ENCODE measurements at places on chromosomes 1 and 21.

GRCh38 chr1:151060007-151060656 lies at the start of gene MLLT11:
Gene MLLT11 (plus strand): TSS chr1:151060397. CDS start chr1:151067225, 6,828 bp downstream.
- DNase-seq, result peak; percentile 96

DNA sequence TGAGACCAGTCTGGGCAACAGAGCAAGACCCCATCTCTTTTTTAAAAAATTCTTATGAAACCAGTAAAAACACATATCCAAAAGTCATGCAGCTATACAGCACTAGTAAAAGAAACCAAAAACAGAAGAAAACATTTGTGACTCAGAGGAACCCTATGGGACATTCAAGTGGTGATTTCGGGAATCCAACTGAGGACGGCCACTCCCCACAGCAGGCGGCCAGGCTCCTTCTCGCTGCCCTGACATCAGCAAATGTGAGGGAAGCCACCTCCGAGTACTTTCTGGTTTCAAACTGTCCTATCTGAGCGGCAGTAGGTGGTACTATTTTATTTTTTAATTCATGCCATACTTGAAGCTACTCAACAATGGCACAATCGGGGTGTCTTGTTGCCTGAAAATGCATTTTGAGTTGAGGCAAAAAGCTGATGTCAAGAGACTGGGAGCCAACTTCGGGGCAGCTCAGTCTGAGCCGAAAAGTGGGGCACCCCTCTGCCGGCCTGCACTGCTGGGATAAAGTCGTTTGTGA lies 3.3 kb downstream of the SUMO3 start:
- DNase-seq, result no peak

GRCh38 chr21:41411449-41412089 lies 14.5 kb upstream of the MX1 start:
- no peak for DNase-seq

DNA sequence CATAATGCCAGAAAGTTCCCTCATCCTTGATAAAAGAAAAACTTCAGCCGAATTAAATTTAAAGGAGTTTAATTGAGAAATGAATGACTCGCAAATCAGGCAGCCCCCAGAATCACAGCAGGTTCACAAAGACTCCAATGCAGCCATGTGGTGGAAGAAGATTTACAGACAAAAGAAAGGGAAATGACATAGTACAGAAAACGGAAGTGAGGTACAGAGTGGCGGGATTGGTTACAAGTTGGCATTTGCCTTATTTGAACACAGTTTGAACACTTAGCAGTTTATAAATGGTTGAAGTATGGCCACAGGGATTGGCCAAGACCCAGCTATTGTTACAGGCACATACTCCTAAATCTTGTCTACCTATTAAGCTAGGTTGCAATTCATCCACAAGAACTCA lies 46.6 kb downstream of the HIVEP3 start:
- DNase-seq, result no peak

- DNase-seq, result no peak
Measured at GRCh38 chr1:9729523-9729922, 78.0 kb downstream of the PIK3CD start.

DNA sequence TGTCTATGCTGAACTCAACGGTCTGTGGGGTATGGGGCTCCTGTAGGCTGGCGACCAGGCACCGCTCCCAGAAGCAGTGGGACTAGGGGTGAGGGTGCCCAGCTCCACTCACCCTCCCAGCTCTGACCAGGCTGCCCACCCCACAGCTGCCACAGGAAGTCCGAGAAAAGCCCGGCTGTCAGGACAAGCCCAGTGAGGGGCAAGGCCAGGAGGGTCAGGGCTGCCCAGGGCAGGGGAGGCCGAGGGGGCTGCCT lies 3.5 kb upstream of the TMEM52 start:
- no peak for DNase-seq

DNA sequence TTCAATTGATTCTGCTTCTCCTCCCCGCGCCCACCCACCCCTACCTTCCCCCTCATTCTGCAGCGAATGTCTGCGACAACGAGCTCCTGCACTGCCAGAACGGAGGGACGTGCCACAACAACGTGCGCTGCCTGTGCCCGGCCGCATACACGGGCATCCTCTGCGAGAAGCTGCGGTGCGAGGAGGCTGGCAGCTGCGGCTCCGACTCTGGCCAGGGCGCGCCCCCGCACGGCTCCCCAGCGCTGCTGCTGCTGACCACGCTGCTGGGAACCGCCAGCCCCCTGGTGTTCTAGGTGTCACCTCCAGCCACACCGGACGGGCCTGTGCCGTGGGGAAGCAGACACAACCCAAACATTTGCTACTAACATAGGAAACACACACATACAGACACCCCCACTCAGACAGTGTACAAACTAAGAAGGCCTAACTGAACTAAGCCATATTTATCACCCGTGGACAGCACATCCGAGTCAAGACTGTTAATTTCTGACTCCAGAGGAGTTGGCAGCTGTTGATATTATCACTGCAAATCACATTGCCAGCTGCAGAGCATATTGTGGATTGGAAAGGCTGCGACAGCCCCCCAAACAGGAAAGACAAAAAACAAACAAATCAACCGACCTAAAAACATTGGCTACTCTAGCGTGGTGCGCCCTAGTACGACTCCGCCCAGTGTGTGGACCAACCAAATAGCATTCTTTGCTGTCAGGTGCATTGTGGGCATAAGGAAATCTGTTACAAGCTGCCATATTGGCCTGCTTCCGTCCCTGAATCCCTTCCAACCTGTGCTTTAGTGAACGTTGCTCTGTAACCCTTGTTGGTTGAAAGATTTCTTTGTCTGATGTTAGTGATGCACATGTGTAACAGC lies 339.9 kb downstream of the NTNG1 start:
- DNase-seq, result peak; percentile 64

DNA sequence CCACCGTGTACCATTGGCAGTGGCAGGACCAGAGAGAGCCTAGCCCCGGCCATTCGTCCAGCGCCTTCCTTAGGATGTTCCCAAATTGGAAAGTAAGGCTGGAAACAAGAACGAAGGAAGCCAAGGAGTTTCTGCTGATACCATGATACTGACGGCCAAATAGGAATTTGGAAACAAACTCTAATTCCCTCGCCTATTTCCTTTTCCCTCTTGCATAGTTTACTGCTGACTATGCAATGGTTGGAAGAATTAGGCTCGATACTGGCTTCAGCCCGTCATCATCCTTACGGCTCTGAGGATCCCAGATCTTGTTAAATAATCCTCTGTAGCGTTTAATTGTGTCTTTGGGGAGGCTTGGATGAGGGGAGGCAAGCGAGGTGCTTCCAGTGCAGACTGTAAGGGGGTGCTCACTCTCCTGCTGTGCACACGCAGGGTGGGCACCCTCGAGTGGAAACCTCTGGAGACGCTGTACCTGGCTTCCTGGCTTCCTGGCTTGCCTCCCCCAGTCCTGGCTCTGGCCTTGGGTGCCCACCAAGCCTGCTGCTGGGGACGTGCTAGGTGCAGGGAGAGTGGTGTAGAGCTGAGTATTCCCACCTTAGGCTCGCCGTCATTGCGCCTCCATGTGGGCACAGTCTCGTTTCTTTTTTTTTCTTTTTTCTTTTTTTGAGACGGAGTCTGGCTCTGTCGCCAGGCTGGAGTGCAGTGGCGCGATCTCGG lies 27.4 kb upstream of the CAMTA1 start:
- no peak for DNase-seq

DNA sequence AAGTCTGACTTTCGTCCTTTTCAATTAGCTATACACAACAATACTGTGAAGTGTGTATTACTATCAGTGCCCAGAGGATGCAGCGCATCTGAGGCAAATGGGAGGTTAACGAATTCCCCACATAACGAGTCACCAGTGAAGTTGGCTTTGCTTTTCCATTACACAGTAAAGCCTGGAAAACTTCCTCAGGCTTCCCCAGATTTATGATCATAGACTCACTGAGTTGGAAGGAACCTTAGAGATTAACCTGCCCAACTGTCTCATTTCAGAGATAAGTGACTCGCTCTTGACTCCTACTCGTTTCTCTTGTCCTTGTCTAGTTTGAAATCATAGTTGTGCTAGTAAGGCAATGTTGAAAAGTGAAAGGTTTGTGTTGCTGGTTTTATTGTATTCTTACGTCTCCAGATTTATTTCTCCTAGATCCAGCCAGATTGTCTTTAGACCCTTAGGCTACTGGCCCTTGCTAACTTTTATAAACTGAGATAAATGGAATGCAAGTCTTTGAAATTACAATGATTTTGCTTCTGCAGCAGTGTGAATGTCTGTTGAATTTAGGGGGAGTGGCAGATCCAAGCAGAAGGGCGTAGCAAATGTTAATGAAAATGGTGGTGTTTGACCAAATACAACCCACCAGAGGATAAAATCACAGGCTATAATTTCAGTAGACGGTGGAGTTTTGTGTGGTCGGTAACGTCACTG lies 17.3 kb downstream of the S1PR1 start:
- DNase-seq, result no peak

- DNase-seq, result no peak
Measured at GRCh38 chr1:208127792-208128529, 116.2 kb downstream of the PLXNA2 start.

DNA sequence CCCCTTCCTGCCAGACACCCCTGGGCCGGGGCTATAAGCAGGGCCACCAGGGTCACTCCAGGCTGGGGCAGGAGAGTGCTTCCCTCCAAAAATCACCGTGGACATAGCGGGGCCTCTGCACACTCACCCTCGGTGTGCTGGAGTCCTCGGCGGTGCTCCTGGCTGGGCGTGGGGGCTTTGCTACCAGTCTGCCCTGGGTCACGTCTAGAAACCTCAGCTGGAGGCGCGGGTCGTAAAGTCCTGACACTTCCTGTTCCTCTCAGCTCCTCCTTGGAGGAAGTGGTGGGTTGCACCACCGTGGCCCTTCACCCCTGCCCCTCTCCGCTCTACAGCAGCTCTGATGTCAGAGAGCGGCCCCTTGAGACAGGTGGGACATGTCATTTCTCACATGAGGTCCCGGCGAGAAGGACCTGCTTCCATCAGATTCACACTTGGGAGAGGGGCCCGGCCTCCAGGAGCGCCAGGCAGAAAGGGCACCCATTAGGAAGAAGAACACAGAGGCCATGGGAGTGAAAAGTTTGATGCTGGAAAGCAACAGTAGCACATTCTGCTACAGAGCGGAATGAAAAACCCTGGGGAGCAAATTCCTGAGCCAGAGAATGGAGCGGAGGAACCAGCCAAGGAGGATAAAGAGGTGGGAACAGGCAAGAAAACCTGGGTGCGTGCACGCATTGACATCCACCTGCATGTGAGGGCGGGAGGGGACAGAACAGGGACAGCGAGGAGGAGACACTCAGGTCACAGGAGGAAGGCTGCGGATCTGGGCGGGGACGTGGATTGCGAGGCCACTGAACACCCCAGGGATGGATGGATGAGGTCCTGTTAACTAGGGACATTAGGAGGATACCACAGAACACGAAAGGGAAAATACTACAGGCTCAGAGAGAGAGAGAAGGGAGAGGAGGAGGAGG lies at the start of gene ITGB2:
TSS of gene ITGB2 (minus strand) at position 206 of the 911 bp plus-strand sequence. CDS start 10,117 bp downstream, outside the sequence.
- peak; percentile 82 for DNase-seq

GRCh38 chr1:71228742-71229365 lies 148.0 kb upstream of the ZRANB2 start:
- no peak for DNase-seq

DNA sequence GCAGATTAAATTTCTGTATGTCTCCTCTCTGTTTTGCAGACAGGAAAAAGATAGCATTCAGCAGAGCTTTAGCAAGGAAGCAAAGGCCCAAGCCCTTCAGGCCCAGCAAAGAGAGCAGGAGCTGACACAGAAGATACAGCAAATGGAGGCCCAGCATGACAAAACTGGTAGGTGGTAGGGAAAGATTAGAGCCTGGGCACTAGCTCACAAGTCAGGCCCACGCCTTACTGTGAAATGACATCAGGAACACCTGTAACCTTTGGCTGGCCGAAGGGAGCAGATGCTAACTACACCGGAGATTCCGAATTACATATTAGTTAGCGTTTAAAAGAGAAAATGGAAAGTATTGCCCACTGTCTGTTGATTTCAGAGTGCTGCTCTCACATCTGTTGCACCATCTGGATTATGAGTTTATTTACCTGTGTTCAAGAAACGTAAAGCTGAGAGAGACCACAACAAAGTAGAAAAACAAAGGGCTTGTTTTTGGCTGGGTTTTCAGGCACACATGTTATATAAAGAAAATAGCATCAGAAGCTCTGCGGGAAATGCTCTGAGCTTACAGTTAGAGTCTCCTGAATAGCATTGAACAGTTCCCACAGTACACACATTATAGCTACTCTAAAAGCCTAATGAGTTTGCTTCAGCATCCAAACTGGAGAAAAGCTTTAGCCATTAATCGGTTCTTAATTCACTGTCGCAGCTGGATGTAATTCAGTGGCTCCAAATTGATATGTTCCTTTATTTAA lies 160.0 kb downstream of the SDCCAG8 start:
- DNase-seq, result no peak

DNA sequence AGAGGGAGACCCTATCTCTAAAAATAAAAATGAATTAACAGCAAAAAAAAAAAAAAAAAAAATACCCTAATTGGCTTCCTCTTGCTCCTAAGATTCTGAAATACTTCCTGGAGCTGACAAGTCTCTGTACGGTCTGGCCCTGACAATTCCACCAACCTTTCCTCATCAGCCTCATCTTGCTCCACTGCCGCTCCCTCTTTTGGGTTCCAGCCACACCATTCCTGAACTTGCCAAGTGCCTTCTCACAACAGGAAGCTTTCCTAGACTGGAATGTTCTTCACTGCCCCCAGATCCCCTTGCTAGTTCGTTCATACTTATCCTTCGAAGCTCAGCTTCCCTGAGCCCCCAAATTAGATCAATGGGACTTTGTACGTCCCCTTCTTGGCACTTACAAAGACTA lies 37.0 kb downstream of the AKNAD1 start:
- DNase-seq, result no peak

DNA sequence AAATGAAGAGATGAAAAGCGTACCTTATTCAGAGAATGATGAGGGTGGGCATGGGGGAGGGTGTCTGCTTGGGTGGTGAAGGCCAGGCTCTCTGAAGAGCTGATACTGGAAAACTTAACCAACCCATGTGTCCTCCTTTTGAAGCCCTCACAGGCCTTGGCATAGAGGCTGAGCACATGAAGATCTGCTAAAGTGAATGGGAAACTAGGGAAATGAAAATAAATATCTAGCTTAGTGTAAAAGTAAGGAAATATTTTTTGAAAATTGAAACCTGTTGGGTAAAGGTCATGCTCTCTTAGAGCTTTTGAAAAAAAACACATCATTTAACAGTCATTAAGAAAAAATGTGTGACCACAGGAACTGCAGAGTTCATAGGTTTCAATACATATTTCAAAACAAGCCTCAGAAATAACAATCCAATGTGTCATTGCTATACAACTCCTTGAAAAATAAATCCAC lies 40.5 kb upstream of the RALGPS2 start:
- DNase-seq, result no peak

GRCh38 chr21:21268061-21268471 lies 269.9 kb downstream of the NCAM2 start:
- no peak for DNase-seq

- DNase-seq, result peak; percentile 88
Measured at GRCh38 chr1:172144445-172145061, 275.9 kb upstream of the C1orf105 start.

DNA sequence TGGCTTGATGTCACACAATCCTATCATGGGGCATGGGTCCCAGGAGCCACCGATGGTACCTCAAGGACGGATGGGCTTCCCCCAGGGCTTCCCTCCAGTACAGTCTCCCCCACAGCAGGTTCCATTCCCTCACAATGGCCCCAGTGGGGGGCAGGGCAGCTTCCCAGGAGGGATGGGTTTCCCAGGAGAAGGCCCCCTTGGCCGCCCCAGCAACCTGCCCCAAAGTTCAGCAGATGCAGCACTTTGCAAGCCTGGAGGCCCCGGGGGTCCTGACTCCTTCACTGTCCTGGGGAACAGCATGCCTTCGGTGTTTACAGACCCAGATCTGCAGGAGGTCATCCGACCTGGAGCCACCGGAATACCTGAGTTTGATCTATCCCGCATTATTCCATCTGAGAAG lies 46.3 kb downstream of the ACP6 start:
- DNase-seq, result no peak

Measured in kidney (tissue), 22 donors.